H54 (cell line): ENCODE measurements at places on chromosomes 13 and 19.

- no peak for DNase-seq
Measured at GRCh38 chr19:36207605-36208252, 6.7 kb downstream of the ZNF565 start.

DNA sequence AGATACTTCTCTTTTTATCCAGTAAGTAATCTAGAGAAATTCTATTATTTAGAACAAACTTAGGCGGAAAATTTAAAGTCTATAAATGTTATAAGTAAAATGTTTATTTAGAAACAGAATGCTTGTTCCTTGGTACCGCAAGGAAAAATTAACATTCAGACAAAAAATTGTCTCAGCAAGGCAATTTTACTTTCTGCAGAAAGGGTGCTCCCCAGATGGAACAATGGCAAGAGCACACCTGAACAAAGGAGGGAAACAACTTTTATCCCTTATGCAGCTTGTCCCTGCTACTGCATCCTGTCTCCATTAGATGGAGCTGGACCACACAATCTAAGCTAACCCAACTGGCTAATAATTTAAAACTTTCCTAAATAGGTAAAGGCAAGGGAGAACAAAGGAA, 6.5 kb upstream of the ZNF708 start:
- no peak for DNase-seq

DNA sequence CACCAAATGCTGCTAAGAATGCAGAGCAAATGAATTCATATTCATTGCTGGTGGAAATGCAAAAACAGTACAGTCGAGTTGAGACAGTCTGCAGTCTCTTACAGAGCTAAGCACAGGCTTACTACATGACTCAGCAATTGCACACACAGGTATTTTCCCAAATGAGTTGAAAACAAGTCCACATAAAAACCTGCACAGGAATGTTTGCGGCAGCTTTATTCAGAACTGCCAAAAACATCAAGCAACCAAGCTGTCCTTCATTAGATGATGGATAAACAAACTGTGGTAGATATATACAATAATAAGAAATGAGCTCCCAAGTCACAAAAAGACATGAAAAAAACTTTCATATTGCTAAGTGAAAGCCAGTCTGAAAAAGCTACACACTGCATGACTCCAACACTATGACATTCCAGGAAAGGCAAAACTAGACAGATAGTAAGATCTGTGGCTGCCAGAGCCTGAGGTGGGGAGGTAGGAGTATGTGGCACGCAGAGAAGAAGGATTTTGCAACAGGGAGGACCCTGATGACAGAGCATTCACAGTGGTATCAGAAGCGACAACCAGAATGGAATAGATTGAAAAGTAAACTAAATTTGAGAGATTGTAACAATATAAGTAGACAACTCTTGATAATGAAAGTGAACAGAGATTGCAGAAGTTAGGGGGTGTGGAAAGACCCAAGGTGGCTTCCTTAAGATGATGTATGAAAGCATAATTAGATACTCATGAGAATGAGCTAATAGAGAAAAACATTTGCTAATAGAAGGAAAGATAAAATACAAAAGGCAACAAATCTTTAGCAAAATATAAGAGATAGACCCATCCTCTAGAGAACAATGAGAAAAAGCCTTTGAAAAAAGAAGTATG, 52.7 kb downstream of the TSC22D1 start:
- DNase-seq = peak; percentile 9

DNA sequence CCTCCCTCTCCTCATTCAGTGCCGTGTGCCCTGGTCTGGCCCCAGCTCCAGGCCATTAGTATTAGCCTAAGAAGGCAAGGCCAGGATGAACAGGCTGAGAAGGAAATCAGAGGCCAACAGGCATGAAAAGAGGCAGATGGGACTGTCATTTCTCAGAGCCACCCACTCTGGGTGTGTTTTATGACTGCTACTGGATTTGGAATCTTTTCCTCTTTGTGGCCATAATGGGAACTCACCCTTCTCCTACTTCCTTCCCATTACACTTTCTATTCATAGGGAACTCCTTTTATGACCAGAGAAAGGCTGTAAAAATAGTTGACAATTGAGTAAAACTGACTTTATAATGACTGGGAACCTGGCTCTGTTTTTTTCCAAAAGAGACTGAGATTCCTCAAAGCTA, 17.7 kb downstream of the CEACAM8 start:
- DNase-seq = no peak

DNA sequence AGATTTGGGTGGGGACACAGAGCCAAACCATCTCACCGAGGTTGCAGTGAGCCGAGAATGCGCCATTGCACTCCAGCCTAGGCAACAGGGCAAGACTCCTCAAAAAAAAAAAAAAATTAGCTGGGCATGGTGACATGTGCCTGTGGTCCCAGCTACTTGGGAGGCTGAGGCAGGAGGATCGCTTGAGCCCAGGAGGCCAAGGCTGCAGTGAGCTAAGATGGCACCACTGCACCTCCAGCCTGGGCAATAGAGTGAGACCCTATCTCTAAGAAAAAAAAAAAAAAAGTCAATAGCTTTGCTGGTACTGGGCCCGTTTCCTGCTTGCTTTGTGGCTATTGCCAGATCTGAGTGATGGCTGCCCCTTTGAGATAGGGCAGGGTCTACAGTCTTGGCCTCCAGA, 13.1 kb downstream of the ACP7 start:
- no peak for DNase-seq

DNA sequence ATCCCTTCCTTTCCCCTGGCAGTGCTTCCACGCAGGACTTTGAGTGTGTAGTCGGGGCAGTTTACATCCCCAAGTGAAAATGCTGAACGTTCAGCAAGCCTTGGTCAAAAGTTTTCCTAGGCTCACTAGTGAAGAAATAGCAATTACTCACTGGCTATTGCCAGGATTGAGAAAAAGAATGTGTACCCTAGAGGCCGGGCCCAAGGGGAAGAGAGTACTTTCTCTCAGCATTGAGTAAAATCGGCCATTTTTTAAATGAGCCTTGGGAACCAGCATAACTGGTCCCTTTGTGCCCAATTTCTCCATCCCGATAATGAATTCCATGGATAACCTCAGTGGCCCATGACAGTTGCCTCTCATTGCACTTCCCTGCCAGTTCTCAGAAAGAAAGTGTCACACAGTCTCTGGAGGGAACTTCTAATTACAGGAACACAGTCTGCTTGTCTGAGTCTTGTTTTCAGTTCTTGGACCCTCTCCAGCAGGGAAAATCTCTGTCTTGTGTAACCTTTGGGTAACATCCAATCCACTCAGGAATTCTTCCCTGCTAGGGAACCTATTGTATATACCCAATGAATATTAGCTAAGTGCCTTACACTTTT, 7.3 kb upstream of the OR7D2 start:
- no peak for DNase-seq

DNA sequence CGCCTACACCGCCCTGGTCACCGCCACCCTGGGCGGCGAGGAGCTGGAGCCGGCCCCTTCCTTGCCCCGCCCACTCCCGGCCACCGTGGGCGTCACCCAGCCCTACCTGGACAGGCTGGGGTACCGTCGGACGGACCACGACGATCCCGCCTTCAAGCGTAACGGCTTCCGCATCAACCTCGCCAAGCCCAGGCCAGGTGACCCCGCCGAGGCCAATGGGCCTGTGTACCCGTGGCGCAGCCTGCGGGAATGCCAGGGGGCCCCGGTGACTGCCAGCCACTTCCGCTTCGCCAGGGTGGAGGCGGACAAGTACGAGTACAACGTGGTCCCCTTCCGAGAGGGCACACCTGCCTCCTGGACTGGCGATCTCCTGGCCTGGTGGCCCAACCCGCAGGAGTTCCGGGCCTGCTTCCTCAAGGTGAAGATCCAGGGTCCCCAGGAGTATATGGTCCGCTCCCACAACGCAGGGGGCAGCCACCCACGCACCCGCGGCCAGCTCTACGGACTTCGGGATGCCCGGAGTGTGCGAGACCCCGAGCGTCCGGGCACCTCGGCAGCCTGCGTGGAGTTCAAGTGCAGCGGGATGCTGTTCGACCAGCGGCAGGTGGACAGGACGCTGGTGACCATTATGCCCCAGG, 7.0 kb downstream of the CILP2 start:
- DNase-seq = no peak

DNA sequence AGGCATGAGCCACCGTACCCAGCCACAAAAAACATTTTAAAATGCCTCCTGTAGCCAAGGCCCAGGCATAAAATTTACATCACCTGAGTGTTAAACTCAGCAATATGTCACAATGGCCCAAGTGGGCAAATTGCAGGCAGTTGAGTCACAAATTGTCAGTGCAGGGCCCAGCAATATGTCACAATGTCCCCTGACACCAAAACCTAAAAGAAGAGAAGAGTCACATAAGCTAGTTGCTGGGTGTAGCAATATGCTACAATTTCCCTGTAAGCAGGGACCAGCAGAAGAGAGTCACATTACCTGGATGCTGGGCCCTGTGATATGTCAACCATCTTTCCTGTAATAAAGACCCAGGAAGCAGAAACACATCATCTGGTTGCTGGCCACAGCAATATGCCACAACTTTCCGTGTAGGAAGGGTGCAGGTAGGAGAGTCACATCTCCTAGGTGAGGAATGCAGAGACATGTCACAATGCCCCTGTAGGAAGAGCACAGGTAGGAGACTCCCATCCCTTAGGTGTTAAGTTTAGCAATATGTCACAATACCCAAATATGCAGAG, 136.0 kb upstream of the ZNF91 start:
- no peak for DNase-seq

DNA sequence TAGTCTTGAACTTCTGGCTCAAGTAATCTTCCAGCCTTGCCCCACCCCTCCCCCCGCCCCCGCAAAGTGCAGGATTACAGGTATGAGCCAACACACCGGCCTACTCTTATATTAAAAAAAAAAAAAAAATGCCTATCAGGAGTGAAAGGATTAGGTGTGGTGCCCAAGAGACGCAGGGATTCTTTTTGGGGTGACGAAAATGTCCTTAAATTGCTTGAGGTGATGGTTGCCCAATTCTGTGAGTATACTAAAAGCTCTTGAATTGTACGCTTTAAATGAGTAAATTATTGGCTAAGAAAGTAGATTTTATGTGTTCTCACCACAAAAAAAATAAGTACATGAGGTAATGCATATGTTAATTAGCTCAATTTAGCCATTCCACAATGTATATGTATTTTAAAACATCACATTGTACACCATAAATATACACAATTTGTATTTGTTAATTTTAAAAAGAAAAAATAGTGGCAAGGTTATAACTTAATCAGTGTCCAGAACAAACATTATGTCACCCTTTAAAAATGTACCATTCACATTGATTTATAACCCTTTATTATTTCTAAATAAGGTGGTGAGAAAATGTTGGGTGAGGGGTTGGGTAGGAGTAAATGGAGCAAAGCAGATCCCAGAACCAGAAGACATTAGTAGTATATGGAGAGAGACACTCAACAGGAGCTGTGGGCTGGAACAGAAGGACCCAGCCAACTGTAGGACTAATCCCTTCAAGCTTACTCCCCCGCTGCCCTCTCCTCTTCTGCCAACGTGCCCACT, 3.9 kb downstream of the IGSF23 start:
- no peak for DNase-seq

DNA sequence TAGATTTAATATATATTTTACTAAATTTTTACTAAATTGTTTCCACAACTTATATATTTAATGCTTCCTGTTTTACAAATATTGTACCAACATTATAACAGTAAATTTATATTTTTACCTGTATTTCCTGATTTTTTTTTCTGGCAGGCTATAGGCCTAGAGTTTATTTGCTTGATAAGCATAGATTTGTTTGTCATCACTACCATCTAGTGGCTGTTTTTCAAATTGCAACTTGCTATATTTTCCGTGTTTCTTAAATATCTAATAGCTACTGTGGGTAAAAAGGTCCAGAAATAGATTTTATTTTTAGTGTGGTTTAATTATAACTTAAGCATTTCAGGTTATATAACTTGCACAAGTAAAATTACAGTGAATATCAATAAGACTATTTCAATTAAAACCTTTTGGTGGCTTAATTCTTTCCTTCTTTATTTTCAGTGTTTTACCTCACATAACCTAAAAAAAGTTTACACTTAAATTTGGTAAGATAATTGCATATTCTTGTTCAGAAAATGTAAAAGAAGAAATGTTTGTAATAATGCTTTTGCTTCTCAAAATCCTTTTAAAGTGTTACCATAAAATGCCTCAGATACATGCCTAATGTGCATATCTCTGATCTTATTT, 60.6 kb downstream of the NDFIP2 start:
- DNase-seq = no peak

DNA sequence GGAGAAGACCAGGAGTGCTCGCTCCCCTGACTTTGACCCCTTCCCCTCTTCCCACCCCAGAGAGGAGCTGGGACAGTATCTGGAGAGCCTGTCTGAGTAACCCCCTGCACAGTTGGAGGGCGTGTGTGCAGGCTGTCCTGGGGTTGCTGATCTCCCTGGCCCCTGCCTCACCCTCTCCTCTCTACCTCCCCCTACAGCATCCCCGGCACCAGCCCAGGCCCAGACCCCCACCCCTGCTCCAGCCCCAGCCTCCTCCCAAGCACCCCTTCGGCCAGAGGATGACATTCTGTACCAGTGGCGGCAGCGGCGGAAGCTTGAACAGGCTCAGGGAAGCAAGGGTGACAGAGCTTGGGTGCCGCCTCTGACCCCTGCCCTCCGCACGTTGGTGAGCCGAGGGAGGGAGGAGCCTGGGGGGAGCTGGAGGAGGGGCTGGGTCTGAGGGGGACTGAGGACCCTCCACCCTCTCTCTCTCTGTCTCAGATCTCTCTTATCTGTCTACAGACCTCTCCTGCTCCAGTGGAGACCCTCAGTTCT, 8.7 kb downstream of the PROSER3 start:
- DNase-seq = no peak

- DNase-seq = no peak
Measured at GRCh38 chr13:73336773-73337172, 278.0 kb downstream of the KLF5 start.

DNA sequence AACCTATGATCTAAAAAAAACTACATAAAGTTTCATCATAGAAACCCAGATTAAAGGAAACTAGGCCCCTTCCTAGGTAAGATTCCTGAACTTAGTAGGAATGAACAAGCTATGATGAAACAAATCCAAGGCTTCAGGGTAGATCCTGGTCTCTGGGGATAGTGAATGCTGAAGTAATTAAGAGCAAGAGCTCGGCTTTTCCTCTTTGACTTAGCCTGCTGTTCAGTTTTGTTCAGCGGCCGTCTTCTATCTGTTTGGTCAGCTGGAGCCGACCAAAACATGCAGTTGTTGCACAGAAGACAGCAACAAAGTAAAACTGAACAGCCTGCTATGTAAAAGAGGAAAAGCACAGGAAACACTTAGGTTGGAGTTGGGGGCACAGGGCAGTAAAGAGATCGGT, 44.1 kb upstream of the RFXAP start:
- no peak for DNase-seq

DNA sequence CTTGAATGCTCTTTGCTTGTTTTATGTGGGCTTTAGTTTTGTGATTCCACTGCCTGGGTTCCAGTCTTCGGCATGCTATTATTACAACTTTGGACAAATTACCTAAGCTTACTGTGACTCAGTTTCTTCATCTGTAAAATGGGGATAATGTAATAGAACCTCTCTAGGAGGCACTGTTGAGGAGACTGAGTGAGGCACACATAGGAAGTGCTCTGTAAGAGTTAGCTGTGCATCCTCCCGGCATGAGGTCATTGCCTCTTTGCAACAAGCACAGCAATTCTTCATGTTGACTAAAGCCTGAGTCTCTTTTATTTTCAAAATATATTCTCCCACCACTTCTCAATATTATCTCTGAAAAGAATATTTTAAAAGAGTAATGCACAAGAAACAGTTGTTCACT, 227.4 kb downstream of the DLEU7 start:
- no peak for DNase-seq

- no peak for DNase-seq
Measured at GRCh38 chr19:45677351-45678230, 9.6 kb downstream of the GIPR start.
